Tongue (tissue), 3 donors: ENCODE measurements at places on chromosomes 2 and 18. TPM values are rescaled to one million over a fixed set of nuclear protein-coding genes. Genes with fewer than 3 reads are reported as not detected.
A peak's percentile ranks its signal among the peaks of the same experiment; 100 is the strongest.

DNAH7 gene
- 0.31 TPM for total RNA-seq

MROH2A gene
- total RNA-seq: 2.5 TPM

NEU2 gene
- total RNA-seq: not detected

PLA2R1 gene
- total RNA-seq: 13.0 TPM

CACNB4 gene
- 13.7 TPM for total RNA-seq

PRSS56 gene
- total RNA-seq: 0.82 TPM

DLX2 gene
- total RNA-seq: 0.72 TPM

RGPD3 gene
- 1.1 TPM for total RNA-seq

INHA gene
- total RNA-seq: 1.5 TPM

SPTBN1 gene
- 402 TPM for total RNA-seq

DNA sequence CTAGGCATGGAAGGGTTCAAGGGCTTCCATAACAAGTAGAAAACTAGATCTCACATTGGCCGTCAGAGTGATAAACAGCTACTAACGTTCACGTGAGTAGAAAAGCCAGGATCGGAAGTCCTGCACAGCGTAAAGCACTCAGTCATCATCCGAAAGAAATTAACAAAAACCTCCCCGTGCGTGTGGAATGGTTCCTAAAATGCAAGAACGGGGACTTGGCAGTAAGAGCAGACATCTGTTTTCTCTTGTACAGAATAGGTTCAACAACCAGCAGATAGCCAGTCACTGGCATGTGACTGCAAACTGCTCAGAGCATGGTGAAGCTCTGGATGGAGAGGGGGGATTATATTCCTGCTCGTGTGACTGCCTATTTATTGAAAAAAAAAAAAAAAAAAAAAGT, 106.9 kb upstream of the ITGB6 start:
- peak; percentile 93 for DNase-seq

- no peak for DNase-seq
Observed at GRCh38 chr18:1252534-1252933, 347.9 kb downstream of the ADCYAP1 start.

GRCh38 chr2:109554758-109555157, 59.0 kb downstream of the SEPTIN10 start:
- DNase-seq: no peak

- peak; percentile 16 for DNase-seq
Observed at GRCh38 chr2:84631047-84631446, 114.7 kb downstream of the DNAH6 start.

GRCh38 chr2:114346658-114347057, 95.8 kb upstream of the DPP10 start:
- no peak for DNase-seq

DNA sequence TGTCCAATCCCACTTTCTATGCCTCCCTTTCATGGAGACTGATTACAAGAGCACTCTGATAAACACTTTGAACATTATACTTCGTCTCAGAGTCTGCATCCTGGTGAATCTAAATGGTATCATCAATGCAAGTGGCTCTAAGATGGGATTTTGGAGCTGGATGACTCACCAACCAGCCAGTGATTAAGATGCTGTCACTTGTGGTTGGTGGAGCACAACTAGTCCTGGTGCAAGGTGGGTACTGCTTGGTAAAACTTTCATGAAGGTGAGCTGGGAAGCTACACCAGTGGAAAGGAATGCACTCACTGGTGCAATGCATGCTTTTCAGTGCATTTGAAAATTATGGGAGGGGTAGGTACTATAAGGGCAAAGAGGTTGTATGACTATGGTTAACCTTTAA, 137.7 kb upstream of the TRIB2 start:
- DNase-seq: no peak

DNA sequence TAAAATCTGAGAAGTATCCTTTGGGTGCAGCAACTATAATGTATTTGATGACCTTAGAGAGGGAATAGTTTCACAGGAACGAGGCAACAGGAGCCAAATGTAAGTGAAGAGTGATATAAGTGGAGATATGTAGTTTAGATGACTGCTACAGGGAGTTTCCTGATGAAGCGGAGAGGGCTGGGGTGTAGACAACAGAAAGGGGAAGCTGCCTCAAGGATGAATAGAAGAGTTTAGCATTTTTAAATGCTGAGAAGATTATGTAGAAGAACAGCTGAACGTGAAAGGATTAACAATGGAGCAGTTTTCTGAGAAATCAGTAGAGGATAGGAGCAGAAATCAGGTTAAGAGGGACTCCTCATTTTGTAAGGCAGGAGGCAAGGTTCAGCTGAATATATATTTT, 133.3 kb downstream of the LCLAT1 start:
- no peak for DNase-seq

GRCh38 chr2:6845903-6846302, 19.8 kb downstream of the CMPK2 start:
- DNase-seq: no peak

GRCh38 chr2:36710858-36711515, 14.5 kb downstream of the VIT start:
- DNase-seq: no peak

DNA sequence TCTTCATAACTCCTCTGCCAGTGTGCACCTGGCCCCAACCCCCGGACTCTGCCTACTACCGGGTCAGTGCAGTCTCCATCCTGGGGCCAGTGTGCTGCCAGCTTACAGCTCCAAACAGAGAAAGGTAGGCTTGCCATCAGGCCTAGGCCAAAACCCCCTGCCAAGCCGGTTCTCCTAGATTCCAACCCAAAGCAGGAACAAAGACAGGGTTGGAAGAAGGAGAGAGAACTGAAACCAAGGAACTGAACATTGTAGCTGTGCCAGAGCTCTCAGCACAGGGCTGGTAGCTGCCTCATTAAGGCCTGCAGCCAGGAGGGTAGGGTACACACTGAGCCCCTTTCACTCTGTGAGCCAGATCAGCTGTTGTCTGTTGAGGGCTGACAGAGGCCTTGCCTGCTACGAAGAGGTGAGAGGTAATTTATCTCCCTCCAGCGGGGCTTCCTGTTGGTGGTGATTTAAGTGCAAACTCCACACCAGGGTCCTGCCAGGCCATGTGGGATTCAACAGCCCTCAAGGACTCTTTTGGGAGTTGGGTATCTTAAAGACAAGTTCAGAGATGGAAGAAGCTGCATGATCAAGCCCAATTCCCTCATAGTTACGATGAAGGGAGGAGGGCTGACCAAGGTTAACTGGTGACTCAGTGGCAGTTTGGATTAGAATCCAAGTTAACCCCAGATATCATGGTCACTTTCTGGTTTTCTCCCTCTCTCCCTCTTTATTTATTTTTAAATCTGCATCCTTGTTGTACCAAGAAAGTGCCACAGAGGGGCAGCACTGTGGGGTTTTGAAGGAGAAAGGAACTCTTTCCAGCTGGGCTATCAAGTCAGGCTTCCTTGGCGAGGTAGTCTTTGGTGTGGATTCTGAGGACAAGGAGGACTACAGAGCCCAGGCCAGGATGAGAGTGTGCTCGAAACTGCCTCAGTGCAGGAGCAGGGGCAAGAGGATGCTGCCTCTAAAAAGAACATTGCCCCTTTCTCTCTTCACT, 48.1 kb downstream of the CYRIA start:
- no peak for DNase-seq

- no peak for DNase-seq
Observed at GRCh38 chr2:6618201-6618600, 247.5 kb downstream of the CMPK2 start.

GRCh38 chr2:27765621-27766286, 5.8 kb upstream of the MRPL33 start:
- DNase-seq: peak; percentile 79

DNA sequence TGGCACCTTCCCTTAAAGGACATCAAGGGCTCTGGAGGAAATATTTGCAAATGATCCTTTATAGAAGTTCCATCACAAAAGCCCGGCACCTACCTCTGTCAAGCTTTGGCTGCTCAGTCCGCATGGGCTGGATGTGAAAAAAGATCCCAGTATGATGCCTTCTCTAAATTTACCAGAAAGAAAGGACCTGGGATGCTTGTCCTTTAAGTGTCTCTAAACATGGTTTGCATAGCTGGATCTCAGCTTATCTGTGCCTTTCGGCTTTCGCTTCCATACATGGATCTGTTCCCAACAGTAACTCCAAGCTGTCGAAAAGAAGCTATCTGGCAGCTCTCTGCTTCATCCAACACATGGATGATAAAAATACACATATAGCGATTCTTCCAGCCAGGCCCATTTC, 60.4 kb upstream of the SLC8A1 start:
- DNase-seq: peak; percentile 17

DNA sequence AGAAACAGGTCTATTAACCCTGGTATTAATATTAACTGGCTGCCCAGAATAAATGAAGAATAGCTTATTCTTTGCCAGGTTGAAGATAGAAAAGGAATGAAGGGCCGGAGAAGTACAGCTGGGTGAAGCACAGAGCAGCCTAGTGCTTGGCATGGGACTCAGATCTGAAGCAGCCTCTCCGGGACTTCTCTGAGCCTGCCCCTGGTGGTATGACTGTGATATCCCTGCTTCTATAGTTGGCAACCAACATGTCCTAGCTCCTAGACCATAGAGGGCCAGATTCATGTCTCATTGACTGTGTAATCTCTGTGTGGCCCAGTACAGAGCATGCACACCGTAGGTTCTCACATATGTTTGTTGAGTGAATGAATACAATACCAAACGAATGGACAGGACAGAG, 107.8 kb downstream of the MSH2 start:
- DNase-seq: no peak

DNA sequence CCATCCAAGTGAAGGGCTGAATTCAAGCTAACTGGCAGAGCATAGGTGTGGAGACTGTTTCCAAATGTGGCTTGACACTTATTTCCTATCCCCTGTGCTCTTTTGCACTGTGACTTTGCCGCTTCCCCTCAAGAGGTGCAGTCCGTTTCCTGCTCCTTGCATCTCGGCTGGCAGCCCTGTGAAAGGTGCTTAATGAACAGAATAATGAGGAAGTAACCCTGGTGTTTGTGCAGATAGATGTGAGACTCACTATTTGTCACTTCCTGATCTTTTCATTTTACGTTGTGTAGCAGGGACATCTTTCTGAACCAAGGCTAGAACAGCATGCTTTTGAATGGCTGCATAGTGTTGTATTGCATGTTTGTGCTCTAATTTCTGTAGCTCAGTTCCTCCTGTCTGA, 60.8 kb downstream of the CEP192 start:
- no peak for DNase-seq

GRCh38 chr2:239175181-239175580, 225.6 kb downstream of the HDAC4 start:
- DNase-seq: no peak

- DNase-seq: peak; percentile 26
Observed at GRCh38 chr18:26003356-26003755, 87.1 kb downstream of the SS18 start.

DNA sequence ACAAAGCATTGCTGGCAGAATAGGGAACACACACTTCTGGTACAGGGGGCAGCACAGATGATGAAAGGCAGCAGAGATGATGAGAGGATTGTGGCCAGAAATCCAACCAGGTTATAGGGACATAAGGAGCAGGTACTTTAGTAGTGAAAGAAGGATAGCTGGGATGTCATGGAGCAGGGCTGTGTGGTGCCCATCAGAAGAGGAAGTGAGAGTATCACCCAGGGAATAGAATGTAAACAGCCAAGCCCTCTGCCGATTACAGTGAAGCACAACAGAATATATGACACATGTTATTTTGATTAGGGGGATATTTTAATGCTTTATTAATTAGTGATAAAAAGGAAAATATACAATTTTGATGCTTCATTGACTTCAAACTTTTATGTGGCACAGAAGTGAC, 883.4 kb upstream of the CDH2 start:
- DNase-seq: no peak

GRCh38 chr2:170368370-170368769, 190.4 kb downstream of the MYO3B start:
- no peak for DNase-seq

GRCh38 chr2:179487010-179487731, 222.5 kb upstream of the SESTD1 start:
- peak; percentile 3 for DNase-seq

DNA sequence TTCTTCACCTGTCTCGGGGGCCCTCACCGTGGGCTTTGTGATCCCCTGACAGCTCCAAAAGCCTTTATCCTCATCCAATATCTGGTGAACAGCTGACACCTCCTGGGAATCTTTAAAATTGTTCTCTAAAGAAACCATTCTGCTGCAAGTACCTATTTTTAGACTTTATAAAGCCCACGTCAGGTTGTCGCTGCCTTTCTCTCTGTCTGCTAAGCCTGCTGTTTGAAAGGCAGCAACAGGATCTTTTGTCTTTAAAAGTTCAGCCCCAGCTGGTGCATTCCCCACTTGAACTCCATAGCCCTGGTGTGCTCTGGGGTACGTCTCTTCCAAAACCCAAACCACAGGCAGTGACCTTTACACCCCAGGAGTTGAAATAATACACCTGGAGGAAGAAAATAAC, 145.0 kb downstream of the NEDD4L start:
- peak; percentile 46 for DNase-seq

- no peak for DNase-seq
Observed at GRCh38 chr18:51160646-51161045, 36.8 kb downstream of the MEX3C start.

GRCh38 chr2:98382739-98383138, 36.5 kb downstream of the CNGA3 start:
- no peak for DNase-seq

DNA sequence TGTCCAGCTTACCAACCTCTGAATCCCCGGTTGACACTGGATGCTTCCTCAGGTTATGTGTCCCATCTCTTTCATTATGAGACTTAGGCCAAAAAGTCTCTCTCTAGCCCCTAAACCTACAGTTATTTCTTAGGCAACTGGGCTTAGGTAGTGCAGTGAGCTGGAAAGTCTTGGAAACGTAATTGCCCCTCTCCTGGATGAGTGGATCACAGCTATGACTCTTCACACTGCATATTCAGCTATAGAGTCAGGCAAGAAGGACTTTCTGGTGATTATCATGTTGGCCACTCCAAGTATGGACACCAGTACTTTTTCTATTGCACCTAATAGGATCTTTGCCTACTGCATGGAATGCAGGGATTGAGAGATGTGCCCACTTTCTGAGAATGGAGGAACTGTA, 458.3 kb upstream of the CELF4 start:
- no peak for DNase-seq

GRCh38 chr18:57062178-57062577, 84.7 kb upstream of the BOD1L2 start:
- peak; percentile 35 for DNase-seq

DNA sequence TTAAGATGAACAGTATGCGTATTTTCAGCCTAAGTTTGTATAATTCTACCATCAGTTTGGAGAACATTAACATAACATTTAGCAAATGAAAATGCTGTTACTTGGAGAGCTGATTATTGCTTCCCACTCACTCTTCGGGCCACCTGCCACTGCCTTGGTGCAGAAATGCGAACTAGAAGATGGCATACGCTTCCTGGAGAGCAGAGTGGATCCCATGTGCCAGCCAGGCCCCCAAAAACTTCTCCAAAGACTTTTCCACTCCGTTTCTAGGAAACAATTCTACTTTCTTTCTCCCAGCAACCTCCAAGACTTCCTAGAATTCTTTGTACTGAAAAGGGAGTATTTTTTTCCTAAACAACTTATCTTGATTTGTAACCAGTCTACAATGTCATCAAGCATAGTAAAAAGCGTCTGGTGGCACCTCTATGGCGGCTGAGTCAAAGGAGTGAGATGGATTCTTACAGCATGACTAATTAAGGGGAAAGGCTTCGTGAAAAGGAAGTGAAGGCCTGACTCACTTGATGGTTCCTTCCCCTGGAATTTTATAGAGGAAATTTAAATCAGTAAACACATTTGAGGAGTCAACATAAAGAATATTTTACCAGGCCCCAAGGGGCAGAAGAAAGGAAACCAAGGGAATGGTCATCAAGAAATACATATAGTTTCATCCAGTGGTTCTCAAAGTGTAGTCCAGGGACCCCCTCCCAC, 36.6 kb downstream of the FEZ2 start:
- no peak for DNase-seq

GRCh38 chr2:9472511-9472910, 1.8 kb upstream of the IAH1 start:
- no peak for DNase-seq
